ENCODE measurements at places on chromosomes 1 and 21. TPM values are rescaled to one million over a fixed set of nuclear protein-coding genes. Genes with fewer than 3 reads are reported as not detected.

The PLPPR4 gene
- total RNA-seq, result not detected

The ACAP3 gene
- 94.6 TPM for total RNA-seq

DNA sequence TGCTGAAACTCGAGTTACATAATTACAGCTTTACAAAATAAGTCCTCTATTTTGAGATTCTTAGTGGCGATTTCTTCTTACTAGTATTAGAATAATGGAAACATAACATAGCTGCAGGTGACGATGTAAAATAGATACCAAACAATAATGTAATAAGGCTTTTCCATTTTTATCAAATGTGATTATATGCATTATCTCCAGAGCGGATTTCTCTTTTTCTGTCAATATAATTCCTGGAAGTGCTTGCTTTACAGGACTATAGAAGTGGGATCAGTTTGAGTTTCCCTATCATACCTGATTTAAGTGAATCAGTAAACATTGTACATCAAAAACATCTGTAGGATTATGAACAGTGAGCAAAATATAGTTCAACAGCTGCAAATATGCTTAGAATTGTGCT lies 442.5 kb downstream of the NEGR1 start:
- H3K4me3 ChIP-seq, result no peak overlapping the region
- no peaks in the 10 kb centered on the region for H3K4me1 ChIP-seq
- no peaks in the 10 kb centered on the region for H3K27me3 ChIP-seq
- no peak overlapping the region for H3K27ac ChIP-seq
- no peak for DNase-seq

DNA sequence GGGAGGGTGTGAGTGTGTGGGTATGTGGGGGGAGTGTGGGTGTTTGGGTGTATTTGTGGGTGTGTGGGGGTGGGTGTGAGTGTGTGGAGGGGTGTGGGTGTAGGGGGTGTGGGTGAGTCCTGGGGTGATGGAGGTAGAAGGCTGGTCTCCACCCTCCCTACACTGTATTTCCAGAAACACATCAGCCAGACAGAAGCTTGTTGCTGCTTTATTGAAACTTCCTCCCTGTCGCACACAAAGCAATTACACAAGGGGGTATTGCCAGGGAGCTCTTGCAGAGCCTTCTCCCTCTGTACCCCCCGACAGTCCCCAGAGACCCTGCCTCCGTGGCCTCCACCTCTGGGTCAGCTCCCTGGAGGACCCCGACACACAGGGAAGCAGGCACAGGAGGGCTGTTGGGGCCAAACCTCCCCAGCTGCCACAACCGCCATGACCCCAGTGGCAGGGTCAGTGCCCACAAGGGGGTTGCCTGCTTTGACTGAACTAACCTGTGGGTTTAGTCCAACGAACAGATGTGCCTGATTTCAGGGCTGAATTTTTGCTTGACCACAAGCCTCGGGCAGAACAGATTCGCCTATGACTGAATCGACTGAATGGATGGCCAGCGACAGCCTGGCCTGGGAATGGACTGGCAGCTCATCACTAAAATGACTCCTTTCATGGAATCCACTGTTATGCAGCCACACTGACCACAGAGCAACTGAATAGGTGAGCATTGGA lies 9.1 kb upstream of the MATN1 start:
- H3K4me1 ChIP-seq, result peaks cover 53% of the 10 kb centered on the region
- peaks cover 10% of the 10 kb centered on the region for H3K36me3 ChIP-seq
- peak overlapping the region; percentile 94 for H3K27ac ChIP-seq
- H3K4me3 ChIP-seq, result 0 out of 2 replicates have a peak overlapping the region, but pooled peaks have one; percentile 10
- H3K27me3 ChIP-seq, result no peaks in the 10 kb centered on the region

GRCh38 chr1:32388641-32389040 lies 5.6 kb downstream of the BSDC1 start:
- no peak overlapping the region for H3K4me3 ChIP-seq
- peaks cover 9% of the 10 kb centered on the region for H3K4me1 ChIP-seq
- no peak for DNase-seq
- H3K27ac ChIP-seq, result no peak overlapping the region

DNA sequence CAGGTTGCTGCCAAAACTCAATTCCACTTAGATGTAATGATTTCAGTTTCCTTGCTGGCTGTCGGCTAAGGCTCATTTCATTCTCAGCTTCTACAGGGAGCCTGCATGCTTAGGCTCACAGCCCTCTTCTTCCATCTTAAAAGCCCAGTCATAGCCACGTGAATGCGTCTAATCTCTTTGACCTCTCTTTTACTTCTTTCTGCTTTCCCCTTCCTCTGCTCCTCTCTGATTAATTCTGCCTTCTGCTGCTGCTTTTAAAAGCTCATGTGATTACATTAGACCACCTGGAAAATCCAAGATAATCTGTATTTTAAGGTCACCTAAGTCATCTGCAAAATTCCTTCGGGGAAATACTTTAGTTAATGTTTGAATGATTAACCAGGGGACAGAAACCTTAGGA lies 812.8 kb upstream of the BRINP3 start:
- no peaks in the 10 kb centered on the region for H3K27me3 ChIP-seq
- H3K36me3 ChIP-seq, result no peaks in the 10 kb centered on the region
- DNase-seq, result no peak
- H3K4me1 ChIP-seq, result no peaks in the 10 kb centered on the region
- no peak overlapping the region for H3K4me3 ChIP-seq
- no peak overlapping the region for H3K27ac ChIP-seq
